ENCODE measurements at places on chromosomes 6 and 20. TPM values are rescaled to one million over a fixed set of nuclear protein-coding genes. Genes with fewer than 3 reads are reported as not detected.

GRCh38 chr6:149845549-149845948 is 18.6 kb downstream of the LRP11 start:
- DNase-seq, result no peak

- DNase-seq, result no peak
Measured at GRCh38 chr20:41306061-41306727, 11.3 kb downstream of the ZHX3 start.

DNA sequence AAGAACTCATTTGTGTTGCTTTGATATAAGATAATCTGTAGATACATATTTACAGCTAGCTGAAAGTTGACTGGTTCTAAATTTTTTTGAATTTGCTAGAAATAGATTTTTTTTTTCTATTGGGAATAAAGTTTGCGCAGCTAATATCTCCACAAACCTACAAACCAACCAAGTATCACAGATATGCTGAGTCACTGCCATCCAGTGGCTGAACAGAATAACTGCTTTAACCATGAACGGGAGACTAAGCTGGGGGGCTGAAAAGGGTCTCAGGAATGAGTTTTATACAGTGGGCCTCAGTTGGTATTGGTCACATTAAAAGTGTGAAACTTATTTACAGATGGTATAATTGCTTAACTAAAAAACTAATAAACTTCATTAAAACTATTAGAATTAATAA is 326.7 kb upstream of the CNR1 start:
- DNase-seq, result no peak

DNA sequence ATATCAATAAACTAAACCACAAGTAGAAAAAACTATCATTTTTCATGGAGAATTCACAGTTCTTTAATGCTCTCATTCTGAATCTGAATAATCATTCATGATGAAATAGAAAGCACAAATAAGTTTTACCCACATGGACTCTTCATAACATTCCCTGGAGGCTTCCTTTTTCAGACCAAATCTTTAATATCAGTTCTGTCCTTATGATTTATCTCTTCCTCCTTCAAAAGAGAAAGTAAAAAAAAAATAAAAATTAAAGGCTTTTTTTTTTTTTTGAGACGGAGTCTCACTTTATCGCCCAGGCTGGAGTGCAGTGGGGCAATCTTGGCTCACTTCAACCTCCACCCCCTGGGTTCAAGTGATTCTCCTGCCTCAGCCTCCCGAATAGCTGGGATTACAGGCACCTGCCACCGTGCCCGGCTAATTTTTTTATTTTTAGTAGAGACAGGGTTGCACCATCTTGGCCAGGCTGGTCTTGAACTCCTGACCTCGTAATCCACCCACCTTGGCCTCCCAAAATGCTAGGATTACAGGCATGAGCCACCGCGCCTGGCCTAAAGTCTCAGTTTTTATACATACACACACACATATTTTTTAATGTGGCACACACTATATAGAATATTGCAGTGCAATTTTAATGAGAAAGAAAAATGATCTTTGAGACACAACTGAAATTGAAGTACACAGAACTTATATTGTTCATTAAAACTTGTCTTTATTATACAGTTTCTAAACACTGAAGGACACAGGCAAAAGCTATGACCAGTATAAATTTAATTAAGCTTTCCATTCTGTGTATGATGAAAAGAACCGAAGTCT is 31.9 kb upstream of the ZNF217 start:
- DNase-seq, result no peak

DNA sequence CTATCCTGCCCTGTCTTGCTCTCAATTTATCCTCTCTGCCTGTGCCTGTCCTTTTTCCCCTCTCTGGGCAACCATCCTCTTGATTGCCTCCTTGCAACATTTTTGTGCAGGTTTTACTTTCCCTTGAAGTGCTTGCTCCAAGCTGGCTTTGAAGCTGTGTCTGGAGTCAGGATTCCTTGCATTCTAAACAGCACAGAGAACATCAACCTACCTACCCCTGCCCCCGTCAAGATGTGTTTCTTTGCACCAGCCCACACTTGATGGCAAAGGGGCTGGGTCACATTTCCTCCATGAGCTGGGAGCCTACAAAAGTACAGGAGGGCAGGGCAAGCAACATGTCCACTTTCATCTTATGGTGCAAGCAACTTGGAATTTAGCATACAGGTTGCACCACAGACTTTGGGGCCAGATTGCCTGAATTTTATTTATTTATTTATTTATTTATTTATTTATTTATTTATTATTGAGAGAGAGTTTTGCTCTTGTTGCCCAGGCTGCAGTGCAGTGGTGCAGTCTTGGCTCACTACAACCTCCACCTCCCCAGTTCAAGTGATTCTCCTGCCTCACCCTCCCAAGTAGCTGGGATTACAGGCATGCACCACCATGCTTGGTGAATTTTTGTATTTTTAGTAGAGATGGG is 206.3 kb downstream of the COL19A1 start:
- no peak for DNase-seq

DNA sequence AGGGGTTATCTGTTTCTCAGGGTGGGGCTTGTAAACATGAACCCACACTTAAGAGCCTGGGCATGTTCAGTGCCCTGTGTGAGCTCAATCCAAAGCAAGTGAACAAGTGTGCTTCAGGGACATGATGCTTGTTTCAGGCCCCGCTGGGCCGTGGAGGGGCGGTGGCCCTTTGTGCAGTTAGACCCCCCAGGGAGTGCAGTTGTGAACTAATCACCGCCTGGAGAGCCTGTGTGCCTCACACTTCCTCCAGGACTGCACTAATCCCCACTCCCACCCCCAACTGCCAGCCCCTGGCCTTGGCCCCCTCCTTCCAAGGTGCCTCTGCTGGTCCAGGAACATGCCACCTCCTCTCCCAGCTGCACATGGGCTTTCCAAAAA is 58.1 kb downstream of the RREB1 start:
- no peak for DNase-seq

DNA sequence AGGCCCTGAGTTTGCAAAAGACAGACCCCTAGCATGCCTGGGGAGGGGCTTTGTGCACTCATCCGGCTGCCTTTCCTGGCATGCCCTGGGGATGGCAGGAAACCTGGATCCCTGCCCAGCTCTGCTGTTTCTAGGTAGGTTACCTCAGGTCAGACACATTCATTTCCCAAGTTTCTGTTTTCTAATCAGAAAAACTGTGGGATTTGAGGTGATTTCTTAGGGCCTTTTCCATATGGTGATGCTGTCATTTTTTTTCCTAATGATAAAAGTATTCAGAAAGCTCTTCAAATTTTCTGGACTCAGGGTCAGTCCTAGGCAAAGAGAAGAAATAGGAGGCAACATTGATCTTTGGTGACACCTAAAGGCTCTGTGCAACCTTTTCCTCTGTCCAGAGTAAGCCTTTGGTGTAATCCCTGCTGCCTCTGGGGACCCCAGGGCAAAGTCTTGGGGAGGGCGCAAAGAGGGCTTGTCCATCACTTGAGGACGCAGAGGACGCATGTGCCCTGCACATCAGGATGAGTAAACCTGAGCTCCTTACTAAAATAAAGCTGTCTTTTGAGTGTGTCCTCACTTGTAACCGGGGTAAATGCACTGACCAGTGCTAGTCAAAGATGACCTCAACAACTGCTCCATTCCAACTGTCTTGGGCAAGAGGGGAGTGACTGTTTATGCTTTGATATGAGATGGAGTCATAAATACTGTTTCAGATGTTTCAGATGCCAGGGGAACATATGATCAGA is 13.5 kb upstream of the TRAM2 start:
- DNase-seq, result no peak

GRCh38 chr6:63553208-63553607 is 19.1 kb upstream of the LOC128125822 start:
- DNase-seq, result no peak

DNA sequence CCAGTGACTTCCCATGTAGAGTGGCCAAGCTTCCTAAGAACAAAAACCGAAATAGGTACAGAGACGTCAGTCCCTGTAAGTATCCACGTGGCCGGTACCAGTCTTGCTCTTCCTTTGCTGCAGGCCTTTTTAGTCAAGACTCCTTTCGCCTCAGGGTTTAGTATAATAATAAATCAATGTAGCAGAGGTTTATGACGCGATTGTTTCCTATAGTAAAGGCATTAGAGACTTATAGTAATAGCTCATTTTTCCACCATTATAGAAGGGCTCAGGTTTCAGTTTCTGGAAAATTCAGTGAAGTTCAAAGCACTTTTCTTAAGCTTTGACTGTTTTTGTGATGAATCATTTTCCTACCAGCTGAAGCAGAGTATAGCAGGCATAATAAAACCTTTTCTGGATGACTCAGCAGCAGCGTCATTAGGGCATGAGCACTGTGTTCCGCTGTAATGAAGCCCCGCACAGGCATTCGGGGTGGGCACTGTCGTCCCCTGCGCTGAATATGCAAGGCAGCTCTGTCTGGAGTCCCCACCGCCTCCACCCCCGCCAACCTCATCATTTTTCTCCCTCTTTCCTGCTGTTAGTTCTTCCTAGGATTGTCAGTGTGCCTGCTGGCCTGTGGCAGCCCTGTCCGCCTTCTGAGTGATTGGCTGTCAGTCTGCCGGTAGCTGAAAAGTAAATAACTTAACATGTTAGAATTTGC is 51.3 kb downstream of the PTPN1 start:
- DNase-seq, result peak; percentile 75

DNA sequence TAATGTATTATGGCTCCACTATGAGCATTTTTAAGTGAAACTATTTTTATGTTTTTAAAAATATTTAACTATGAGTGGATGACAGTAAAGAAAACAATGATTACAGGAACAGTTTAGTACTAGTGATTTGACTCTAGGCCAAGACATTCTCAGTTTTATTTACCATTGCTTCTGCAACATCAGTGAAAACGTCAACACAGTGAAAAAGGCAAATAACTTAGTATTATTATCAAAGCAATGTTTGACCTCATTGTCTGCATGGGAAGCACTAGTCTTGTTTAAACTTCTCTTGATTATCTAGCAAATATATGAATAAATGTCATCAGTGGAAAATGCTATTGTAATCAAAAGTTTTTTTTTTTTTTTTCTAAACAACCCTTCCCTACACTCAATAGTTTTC is 165.0 kb downstream of the HTR1B start:
- no peak for DNase-seq

DNA sequence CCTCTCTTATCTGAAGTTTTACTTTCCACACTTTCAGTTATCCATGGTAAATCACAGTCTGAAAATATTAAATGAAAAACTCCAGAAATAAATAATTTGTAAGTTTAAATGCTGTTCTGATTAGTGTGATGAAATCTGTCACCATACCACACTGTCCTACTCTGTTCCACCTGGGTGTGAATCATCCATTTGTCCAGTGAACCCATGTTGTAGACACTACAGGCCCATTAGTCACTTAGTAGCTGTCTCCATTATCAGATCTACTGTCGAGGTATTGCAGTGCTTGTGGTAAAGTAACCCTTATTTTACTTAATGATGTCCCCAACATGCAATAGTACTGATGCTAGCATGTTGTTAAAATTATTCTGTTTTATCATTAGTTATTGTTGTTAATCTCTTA is 29.2 kb upstream of the MMS22L start:
- no peak for DNase-seq

DNA sequence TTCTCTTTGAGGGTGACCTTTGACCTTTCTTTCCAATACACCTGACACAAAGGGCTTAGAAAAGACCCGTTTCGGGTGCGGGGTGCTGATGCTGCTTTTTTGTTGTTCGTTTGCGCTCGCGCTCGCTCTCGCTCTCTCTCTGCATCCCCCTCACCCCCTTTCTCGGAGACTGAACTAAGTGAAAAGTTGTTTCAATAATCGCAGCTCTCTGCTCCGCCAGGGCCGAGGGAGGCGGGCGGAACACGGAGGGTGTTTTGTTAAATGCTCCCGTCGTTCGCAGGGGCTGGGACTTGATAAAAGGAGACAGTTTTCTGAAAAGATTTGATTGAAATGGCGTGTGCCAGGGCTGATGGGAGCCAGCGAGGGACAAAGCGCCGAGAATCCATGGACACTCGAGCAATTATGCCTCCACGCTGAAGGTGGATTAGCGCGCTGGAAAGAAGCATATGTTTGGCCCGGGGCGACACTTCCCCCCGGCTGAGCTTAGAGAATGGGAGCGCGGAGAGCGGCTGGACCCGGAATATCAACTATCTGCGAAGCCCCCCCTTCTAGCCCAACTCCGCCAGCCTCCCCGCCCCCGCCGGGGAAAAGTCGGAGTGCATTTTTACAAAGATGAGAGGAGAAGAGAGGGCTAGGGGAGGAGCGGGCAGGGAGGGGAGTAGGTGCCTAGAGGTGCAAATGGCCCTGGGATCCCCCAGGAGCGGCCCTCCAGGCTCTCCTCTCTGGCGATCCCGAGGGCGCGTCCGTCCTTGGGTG is 25.0 kb downstream of the TFAP2A start:
- no peak for DNase-seq

DNA sequence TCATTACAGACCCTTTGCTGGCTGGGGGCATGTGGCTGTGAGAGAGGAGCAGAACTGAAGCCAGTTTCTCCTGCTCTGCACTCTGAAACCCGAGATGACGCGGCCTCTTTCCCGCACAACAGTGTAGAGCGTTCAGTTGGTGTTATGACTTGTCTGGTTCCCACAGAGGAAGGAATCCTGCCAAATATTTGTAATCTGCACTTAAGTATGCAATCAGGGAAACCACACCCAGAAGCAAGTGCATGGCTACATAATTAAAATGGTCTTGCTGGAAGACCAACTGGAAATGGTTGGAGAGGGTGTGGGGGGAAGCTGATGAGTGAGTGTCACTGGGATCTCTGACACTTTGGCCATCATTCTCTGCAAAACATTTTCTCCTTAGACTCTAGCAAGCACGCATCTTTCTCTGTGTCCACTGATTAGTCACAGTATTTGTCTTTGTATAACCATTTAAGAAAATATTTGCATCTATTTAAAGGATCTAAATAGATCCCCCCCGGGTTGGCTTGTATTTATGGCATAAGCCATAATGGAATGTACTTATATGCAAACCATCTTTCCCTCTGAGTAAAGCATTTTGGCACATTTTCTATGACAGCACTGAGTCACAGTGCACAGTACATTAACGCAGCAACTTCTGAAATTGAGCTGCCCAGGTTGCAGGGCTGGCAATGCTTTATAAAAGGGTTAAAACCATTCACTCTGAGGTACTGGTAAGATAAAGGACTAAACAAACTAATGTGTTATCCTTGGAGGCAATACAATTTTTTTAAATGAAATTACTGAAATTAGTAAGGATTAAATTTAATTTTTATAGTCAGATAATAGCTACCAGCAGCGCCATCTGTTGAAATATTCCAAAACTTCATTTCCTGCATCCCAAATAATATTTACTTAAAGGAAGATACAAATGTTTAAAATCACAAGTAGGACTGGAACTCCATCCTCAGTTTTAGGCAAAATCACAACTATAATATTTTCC is 76.7 kb downstream of the FOXC1 start:
- peak; percentile 30 for DNase-seq

DNA sequence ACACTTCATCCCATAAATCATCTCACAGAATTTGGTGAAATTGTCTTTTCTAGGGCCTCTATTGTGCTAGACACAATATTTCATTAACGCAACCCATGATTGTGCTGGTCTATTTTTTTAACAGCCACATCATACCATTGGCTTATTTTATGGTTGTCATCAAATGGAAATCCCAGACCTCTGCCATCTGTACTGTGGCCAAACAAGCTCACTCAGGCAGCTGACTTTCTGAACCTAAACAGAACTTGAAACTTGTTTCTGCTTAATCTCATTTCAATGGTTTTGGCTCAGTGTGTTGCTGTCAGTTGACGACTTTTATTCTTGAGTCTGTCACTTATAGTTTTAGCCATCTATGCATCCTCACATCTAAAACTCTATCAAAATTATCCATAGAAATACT is 111.8 kb downstream of the HAO1 start:
- peak; percentile 8 for DNase-seq

SEMG1 gene
- not detected for polyA plus RNA-seq

PTCHD4 gene
- 0.77 TPM for polyA plus RNA-seq

CPNE5 gene
- polyA plus RNA-seq, result 16.9 TPM

HTR1B gene
- polyA plus RNA-seq, result not detected

CLDN20 gene
- 0.54 TPM for polyA plus RNA-seq

All from hindlimb muscle (tissue), 1 donor.